ENCODE measurements at places on chromosomes 1 and 21.

DNA sequence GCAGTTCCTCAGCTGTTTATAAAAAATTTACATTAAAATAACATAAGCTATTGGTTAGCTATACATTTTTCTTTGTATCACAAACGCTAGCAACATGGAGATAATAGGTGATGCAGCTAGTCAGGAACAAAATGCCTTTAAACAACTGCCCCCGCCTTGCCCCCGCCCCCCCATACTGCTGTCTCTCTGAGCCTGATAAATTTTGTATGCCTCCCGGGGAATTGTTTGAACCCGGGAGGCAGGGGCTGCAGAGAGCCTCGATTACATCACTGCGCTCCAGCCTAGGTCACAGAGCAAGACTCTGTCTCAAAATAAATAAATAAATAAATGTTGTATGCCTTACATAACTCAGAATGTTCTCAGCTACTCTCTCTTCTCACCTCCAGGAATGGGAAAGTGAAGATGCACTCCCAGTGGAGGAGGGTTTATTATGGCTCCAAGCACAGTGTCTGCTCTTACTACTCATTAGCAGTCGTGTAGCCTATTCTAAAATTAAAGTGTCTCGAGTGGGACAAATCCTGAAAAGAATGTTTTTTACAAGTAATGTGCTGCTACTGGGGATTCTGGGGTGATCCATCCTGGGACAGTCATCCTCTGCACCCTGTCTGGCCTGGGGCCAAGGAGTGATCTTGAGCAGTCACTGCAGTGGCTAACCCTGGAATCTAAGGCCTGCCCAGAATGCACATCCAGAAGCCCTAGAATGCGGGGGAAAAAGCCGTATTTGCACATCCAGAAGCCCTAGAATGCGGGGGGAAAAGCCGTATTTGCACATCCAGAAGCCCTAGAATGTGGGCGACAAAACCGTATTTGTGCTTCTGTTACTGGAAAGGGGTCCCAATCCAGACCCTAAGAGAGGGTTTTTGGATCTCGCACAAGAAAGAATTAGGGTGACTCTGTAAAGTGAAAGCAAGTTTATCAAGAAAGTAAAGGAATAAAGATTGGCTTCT lies 39.4 kb upstream of the ZNF496 start:
- no peak for DNase-seq

DNA sequence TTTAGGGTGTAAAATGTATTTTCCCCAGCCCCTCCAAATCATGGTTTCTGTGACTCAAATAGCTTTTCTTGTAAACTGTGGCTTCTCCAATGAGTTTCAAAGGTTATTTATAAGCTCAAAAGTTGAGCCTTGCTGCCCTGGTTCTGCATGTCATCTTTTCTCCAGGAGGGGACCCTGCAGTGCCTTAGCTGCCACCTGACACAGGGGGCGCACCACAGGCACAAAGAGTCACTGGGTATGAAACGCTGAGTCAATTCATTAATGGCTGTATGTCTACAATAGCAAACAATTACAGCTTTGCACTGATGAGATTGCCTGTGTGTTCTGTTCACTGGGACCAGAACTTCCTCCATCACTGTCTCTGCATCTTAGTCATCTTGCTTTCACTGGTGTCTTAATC lies 100.8 kb downstream of the PCP4 start:
- DNase-seq = no peak

DNA sequence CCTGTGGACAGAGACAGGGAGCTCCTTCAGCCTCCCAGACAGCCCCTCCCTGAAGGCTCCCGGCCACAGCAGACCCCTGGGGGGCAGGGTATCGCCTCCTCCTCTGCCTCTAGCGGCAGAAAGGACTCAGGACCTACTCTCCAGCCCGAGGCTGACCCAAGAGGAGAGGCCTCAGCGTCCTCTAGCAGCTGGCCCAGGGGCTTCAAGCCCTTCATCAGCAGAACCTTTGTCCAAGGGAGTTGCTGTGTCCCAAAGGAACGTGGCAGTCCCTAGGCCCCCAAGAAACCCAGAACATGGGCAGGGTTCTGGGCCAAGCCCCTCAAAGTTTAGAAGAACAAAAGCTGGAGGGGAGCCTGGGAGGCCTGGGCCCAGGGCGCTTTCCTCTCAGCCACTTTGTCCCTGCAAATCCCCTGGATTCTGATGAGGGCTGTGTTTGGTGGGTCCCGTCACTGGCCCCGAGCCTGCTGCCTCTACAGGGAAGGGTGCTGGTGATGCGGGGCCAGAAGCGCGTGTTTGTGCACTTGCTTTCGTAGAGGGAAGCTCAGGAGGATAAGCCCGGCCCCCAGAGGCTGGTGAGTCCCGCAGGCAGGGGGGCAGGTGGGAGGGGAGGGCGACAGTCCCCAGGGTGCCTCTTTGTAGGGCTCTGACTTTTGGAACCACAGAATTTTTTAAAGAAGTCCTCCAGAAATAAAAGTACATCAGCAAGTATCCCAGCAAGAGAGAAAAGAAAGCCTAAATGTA lies 13.3 kb downstream of the ITGB2 start:
- DNase-seq = no peak

DNA sequence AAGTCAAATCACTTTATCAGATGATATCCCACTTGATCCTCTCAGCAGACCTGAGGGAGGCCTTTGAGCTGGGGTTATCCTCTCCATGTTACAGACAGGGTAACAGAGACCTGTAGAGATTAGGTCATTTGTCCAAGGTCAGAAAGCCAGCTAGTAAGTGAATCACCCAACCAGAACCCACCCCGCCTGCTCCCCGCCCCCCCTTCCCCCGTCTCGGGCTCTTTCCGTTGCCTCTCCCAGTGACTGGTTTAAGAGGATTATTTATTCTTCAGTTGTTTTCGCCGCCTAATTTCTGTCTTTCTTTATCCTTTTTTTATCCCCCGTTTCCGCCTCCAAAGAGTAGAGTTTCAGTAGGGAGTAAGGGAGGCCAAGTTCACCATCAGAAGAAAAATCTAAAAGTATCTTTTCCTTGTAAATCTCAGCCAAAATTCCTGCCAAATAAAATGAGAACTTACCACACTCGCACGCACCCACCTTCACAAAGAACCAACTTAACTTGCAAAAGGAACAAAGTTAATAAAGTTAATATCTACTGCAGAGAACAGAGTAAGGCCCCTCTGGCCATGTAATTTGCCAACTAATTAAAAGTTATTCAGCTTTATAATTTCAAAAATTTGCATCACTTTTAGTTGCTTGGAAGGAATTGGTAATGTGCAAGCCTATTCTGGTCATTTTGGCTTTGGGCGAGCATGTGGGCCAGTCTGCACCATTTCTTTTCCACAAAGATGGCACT lies 76.8 kb upstream of the TRABD2B start:
- no peak for DNase-seq

GRCh38 chr1:228060458-228061190 lies 21.9 kb upstream of the ARF1 start:
- DNase-seq = no peak

- no peak for DNase-seq
Observed at GRCh38 chr1:7407980-7408770, 362.9 kb upstream of the VAMP3 start.

DNA sequence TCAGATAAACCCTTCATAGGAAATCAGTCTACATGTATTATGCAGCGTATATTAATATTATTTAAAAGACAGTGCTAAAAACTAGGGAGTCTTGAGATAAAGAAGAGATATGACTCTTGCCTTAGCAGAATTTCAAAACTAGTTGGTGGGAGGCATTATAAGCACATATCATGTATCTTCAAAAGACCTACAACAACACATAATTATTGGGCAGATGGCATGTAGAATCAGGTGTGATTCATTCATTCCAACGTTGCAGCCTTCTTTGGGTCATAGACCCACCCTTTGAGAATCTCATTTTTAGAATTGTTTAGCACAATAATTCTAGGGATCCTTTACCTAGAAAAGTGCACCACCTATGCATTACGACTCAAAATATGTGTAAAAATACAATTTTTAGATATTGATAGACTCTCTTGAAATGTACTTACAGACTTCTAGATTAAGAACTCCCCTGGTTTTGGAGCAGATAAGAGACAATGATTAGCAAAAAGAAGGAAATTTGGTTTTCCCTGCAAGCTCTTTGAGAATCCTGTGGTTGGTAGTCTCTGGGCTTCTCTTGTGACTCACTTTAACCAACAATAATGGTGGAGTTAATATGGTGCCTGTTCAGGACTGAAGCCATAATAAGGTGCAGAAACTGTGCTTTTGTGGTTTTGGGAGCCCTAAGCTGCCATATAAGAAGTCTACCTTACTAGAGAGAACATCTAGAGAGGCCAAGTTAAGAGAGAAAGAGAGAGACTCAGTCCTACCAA lies 85.3 kb upstream of the RGS4 start:
- DNase-seq = no peak

Data from naive thymus-derived CD8-positive, alpha-beta T cell (primary cell).